CD4-positive, CD25-positive, alpha-beta regulatory T cell (primary cell): ENCODE measurements at places on chromosomes 3 and 15.

DNA sequence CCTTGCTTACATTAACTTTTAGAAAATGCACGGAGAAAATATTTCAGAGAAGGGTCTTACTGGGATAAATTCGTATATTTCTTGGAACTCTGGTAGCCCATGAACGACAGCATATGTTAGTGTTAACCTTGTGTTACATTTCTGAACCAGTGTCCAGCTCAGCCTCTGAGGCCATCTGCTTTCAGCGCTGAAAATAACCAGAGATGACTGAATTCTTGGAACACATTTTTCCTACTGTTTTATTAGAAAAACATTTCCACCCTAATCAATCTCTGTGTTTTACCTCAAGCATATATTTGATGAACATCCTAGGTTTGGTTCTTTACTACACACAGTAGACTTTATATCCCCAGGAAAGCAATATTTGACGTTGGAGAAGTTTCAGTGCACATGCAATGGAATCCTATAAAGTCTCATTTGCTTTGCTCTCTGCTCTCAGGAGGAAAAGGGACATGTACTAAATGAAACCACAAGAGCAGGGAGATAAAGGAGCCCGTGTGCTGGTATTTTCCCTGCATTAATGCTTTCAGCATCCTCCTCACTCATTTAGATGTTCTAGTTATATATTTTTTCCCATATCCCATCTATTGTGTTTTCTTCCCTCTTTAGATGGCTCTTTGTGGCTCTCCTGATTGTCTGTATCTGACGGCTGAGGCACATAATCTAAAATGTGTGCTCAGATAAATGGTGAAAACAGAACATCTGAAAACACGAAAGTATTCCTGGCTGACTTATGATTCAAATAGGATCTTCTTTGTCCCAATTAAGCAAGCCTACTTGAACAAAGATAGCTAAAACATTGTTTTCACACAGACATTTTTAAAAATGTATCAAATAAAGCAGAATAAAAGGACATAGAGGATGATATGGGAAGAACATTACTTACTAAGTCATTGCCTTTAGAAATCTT lies 151.7 kb upstream of the KCNMB2 start:
- H3K27me3 ChIP-seq = no peaks in the 10 kb centered on the region
- no peaks in the 10 kb centered on the region for H3K36me3 ChIP-seq
- DNase-seq = no peak

- no peak overlapping the region for H3K4me3 ChIP-seq
- no peak overlapping the region for H3K27ac ChIP-seq
- DNase-seq = no peak
Observed at GRCh38 chr15:31526916-31527690, 200.5 kb downstream of the KLF13 start.

- no peak overlapping the region for H3K27ac ChIP-seq
- no peak for DNase-seq
- H3K4me3 ChIP-seq = no peak overlapping the region
Observed at GRCh38 chr15:84905016-84905916, 20.8 kb downstream of the SLC28A1 start.

- no peaks in the 10 kb centered on the region for H3K36me3 ChIP-seq
- no peak overlapping the region for H3K27ac ChIP-seq
- peaks cover 29% of the 10 kb centered on the region for H3K27me3 ChIP-seq
- H3K4me1 ChIP-seq = peaks cover 13% of the 10 kb centered on the region
Observed at GRCh38 chr3:127630811-127631714, 2.1 kb downstream of the PODXL2 start.

DNA sequence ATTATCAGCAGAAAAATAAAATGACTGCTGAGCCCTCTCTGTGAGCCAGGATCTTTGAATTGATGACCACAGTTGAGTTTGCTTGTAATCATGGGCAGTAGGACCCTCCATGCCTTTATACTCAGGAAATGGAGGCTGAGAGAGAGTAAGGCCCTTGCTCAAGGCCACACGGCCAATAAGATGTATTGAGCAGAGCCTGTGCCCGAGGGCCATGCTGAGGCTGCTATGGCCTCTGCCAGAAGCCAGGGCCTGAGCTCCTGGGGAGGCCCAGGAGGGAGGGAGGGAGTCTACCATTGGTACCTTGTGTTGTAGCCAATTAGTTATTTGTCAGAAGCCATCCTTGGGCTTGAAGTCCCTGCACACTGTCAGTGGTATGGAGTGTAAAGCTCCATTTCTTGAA lies 151.4 kb downstream of the DNAJB8 start:
- peak overlapping the region; percentile 23 for H3K27ac ChIP-seq
- H3K36me3 ChIP-seq = peaks cover 5% of the 10 kb centered on the region
- H3K4me3 ChIP-seq = no peak overlapping the region
- peaks cover 44% of the 10 kb centered on the region for H3K4me1 ChIP-seq

DNA sequence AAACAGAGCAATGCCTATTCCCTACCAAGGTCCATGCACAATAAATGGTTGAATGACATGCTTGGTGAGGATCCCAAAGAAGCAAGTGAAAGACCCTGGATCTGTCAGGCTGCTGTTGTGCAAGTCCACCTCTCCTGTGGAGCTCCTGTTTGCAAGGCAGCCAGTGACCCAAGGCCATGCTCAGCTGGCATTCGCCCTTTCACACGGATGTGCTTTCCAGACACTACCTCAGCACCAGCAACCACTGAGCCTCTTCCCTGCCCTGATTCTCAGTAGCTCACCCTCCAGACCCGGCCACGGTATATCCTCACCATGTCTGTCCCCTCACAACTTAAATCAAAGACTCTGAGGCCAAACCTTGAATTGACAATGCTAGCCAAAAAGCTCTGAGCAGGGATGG lies 23.3 kb downstream of the WWTR1 start:
- H3K4me1 ChIP-seq = no peaks in the 10 kb centered on the region
- no peak for DNase-seq
- H3K27me3 ChIP-seq = no peaks in the 10 kb centered on the region
- no peak overlapping the region for H3K27ac ChIP-seq
- no peak overlapping the region for H3K4me3 ChIP-seq
